ENCODE measurements at places on chromosomes 5 and 9. TPM values are rescaled to one million over a fixed set of nuclear protein-coding genes. Genes with fewer than 3 reads are reported as not detected.

GRCh38 chr9:82423700-82424099 is 435.1 kb downstream of the SPATA31D1 start:
- no peak for DNase-seq
- no peaks in the 10 kb centered on the region for H3K36me3 ChIP-seq
- no peaks in the 10 kb centered on the region for H3K27me3 ChIP-seq
- no peaks in the 10 kb centered on the region for H3K4me1 ChIP-seq
- H3K4me3 ChIP-seq, result no peak overlapping the region

GRCh38 chr9:126290871-126291270 is 35.8 kb upstream of the MVB12B start:
- H3K4me1 ChIP-seq, result no peaks in the 10 kb centered on the region
- no peaks in the 10 kb centered on the region for H3K36me3 ChIP-seq
- no peak for DNase-seq
- no peak overlapping the region for H3K27ac ChIP-seq
- no peak overlapping the region for H3K4me3 ChIP-seq

DNA sequence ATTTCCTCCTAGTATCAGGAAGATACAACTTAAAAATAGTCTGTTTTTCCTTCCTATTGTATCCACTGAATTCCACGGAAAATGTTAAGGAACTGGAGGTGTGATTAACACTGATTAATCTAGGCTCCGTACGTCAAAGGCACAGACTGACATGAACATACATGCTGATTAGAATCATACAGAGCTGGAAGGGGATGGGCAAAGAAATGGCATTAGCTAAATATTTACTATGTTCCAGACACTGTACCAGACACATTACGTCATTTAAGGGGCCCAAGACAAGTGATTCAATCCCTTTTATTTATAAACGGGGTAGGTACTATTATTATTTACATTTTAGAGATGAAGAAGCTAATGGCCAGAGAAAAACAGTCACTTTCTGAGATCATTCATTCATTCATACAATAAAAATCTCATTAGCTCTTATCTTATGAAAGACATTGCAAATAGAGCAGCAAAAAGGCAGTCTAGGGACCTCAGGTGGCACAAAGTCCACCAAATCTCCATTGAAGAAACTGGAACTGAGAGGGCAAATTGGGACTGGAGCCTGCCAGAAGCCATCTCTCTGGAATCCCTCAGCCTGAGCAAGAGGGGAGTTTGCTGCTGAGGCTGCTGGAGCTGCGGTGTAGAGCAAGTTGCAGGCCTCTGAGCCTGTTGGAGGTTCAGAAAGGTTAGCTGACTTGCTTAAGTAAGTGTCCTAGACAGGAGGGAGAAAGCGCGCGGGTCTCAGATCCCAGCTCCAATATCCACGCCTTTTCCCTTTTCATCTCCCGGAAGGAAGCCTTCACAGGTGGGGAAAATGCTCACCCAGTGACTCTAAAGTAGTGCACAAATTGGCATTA is 1.6 kb upstream of the TGFBR1 start:
- peak overlapping the region; percentile 76 for H3K27ac ChIP-seq
- H3K27me3 ChIP-seq, result no peaks in the 10 kb centered on the region
- H3K4me3 ChIP-seq, result no peak overlapping the region
- DNase-seq, result no peak

DNA sequence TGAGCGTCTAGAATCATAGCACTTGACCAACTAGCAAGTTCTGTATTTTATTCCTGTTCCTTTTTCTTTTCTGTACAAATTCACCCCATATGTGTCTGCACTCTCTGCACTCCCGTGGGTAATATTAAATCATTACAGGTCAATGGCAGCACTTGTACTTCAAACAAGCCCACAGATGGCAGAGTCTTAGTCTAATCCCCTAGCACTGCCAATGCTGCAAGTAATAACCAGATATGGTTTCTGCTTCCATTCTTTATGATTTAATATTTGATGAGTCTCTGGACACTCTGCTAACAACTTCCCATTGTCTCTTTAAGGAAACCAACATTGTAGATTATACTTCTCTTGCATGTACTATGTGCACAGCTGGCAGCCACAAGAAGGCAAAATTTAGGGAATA is 343.8 kb upstream of the CHD1 start:
- no peak for DNase-seq
- H3K4me1 ChIP-seq, result no peaks in the 10 kb centered on the region
- no peaks in the 10 kb centered on the region for H3K27me3 ChIP-seq

GRCh38 chr5:139296862-139297326 is 3.4 kb downstream of the MATR3 start:
- no peak for DNase-seq
- H3K4me1 ChIP-seq, result peaks cover 75% of the 10 kb centered on the region
- no peak overlapping the region for H3K27ac ChIP-seq
- peak overlapping the region; percentile 100 for H3K4me3 ChIP-seq
- H3K36me3 ChIP-seq, result no peaks in the 10 kb centered on the region
- H3K27me3 ChIP-seq, result no peaks in the 10 kb centered on the region

DNA sequence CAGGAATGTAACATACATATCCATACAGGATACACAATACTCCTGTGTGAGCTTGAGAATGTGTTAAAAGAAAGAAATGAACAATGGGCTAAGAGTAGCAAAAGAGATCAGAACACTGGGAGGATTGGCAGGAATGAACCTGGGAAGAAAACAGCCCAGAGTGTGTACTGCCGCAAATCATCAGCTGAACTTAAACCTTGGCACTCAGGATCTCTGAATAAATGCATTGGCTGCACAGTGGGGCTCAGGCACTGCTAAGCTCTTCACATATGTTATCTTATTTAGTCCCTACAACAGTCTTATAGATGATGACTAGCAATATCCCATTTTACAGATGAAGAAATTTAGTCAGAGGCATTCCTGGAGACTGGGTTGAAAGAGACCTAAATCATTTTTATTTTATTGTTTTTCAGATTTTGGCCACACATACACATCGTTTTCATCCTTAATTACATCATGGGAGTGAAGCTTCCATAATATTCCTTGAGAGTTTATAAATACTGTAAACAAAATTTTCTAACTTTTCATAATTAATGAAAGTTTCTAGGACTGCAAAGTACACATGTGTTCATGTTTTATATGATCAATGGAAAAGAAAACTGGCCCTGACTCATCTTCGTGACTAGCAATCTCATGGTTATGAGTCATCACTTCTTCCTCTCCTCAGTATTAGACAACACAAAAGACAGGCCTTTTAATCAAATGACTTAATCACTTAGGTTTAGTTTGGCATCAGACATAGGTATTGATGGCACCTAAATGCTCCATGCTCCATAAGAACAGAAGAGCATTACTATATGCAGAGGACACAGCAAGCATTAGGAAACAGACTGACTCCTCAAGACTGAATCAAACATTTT is 59.2 kb downstream of the CDH18 start:
- no peaks in the 10 kb centered on the region for H3K4me1 ChIP-seq
- no peaks in the 10 kb centered on the region for H3K36me3 ChIP-seq
- no peak overlapping the region for H3K4me3 ChIP-seq
- H3K27me3 ChIP-seq, result no peaks in the 10 kb centered on the region
- DNase-seq, result no peak

- peaks cover 84% of the 10 kb centered on the region for H3K4me1 ChIP-seq
- H3K27me3 ChIP-seq, result no peaks in the 10 kb centered on the region
- no peaks in the 10 kb centered on the region for H3K36me3 ChIP-seq
- H3K4me3 ChIP-seq, result peak overlapping the region; percentile 34
- DNase-seq, result no peak
- peak overlapping the region; percentile 96 for H3K27ac ChIP-seq
Observed at GRCh38 chr9:33161011-33161588, 6.0 kb downstream of the B4GALT1 start.

DNA sequence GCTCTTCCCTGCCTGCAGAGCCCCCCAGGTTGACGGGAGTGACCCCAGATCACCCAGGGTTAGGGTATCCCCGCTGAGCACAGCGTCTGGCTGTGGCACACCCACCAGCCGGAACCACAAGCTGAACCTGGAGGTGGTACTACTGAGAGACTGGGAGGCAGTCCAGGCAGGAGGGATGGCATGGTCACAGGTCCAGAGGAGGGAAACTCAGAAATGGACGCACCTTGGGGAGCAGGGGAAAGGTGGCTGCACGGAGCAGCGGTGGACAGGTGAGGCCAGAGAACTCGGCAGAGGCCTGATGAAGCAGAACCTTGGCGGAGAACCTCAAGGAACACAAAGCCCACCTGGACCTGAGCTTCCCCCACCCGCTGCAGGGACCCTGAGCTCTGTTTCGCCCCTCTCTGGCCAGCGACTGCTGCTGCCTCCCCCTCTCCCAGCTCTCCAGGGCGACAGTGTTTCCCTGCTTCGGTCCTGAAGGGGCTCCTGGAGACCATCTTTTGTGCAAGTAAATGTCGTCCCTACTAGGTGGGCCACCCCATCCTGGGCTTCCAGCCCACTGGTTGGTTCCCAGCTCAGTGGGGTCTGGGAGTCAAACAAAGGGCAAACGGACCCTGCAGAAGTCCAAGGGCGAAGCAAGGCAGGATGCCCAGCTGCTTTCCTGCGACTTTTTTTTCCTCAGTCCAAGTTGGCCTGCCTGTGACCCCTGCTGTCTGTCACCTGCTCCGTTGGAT is 845 bp downstream of the ADGRD2 start:
- no peak overlapping the region for H3K27ac ChIP-seq
- H3K4me3 ChIP-seq, result no peak overlapping the region
- no peaks in the 10 kb centered on the region for H3K27me3 ChIP-seq
- H3K36me3 ChIP-seq, result no peaks in the 10 kb centered on the region
- H3K4me1 ChIP-seq, result no peaks in the 10 kb centered on the region

DNA sequence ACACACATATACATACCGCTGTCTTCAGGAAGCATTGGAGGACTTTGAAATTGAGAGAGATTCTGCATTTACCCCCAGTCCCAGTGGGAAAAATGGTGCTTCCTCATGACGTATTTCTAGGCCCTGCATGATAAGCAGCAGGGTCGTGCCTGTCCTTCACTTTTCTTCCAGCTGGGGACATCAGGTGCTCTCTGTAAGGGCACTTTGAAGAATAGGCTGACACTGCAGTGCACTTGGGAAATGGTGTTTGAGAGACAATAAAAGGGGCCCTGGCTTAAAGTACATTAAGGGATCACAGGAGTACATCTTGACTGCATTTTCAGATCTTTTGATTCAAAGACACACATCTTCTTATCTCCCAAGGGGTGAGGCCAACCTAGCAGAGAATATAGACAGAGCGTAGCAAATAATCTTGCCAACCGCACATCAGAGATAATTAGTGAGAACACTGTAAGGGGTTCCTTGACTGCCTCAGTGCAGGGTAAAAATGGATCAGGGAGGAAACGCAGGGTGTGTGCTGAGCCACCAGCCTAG is 437.9 kb downstream of the CSNK1G3 start:
- no peaks in the 10 kb centered on the region for H3K36me3 ChIP-seq
- H3K27me3 ChIP-seq, result no peaks in the 10 kb centered on the region
- DNase-seq, result no peak
- H3K27ac ChIP-seq, result no peak overlapping the region
- H3K4me3 ChIP-seq, result no peak overlapping the region

GRCh38 chr9:94934816-94935328 is 208.4 kb downstream of the AOPEP start:
- no peak for DNase-seq
- no peak overlapping the region for H3K27ac ChIP-seq
- H3K36me3 ChIP-seq, result no peaks in the 10 kb centered on the region
- H3K4me1 ChIP-seq, result no peaks in the 10 kb centered on the region
- no peak overlapping the region for H3K4me3 ChIP-seq
- no peaks in the 10 kb centered on the region for H3K27me3 ChIP-seq

GRCh38 chr9:37053684-37054362 is 19.8 kb upstream of the PAX5 start:
- no peak for DNase-seq
- no peaks in the 10 kb centered on the region for H3K36me3 ChIP-seq
- H3K4me3 ChIP-seq, result no peak overlapping the region

DNA sequence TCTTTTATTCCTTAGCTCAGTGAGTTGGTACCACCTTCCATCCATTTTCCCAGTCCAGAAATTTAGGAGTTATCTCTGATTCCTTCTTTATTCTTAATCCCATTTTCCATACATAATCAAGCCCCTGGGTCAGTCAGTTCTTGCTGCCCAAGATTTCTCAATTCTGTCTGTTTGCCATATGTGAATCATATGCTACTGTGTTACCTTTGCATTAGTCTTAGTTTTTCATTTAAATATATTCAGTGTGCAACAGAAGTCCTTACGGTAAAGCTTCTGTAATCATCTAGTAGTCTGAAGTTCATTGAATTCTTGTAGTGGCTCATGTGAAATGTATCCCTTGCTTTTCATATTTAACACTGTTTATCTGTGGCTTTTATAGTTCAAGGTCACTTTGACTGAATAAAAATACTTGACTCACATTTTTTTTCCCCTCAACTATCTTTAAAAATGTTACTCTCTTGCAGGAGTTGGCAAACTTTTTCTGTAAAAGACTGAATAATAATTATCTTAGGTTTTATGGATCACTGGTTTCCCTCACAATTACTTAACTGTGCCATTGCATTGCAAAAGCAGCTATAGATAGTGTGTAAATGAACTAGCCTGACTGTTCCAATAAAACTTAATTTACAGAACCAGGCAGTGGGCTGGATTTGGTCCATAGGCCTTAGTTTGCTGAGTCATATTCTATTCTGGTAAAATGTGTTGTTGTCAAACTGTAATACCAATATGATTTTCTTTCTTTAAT is 6.9 kb downstream of the KIAA1958 start:
- H3K4me3 ChIP-seq, result no peak overlapping the region
- no peaks in the 10 kb centered on the region for H3K27me3 ChIP-seq
- no peaks in the 10 kb centered on the region for H3K4me1 ChIP-seq
- DNase-seq, result no peak
- H3K36me3 ChIP-seq, result peaks cover 3% of the 10 kb centered on the region
- H3K27ac ChIP-seq, result no peak overlapping the region

GRCh38 chr5:6107675-6108539 is 270.4 kb downstream of the MED10 start:
- H3K4me1 ChIP-seq, result no peaks in the 10 kb centered on the region
- H3K27ac ChIP-seq, result no peak overlapping the region
- DNase-seq, result no peak
- H3K36me3 ChIP-seq, result no peaks in the 10 kb centered on the region
- H3K4me3 ChIP-seq, result no peak overlapping the region

DNA sequence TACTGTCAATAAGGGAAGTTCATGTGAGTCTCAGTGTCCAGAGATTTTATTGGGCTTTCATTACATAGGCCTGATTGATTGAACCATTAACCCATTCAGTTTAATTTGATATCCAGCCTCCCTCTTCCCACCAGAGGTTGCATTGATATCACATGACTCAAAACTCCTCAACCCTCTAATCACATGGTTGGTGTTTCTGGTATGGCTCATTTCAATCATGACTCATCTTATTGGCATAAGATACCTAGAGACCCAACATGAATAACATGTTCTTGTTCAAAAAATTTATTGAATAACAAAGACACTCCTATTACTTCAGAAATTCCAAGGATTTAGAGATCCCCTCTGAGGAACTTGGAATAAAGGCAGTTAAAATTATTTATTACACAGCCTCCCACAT is 982.2 kb downstream of the TLE1 start:
- H3K4me1 ChIP-seq, result no peaks in the 10 kb centered on the region
- no peak overlapping the region for H3K4me3 ChIP-seq
- DNase-seq, result no peak
- H3K27me3 ChIP-seq, result no peaks in the 10 kb centered on the region
- H3K36me3 ChIP-seq, result no peaks in the 10 kb centered on the region
- H3K27ac ChIP-seq, result no peak overlapping the region

The TAF1L gene
- total RNA-seq, result not detected

The PPP2R2B gene
- total RNA-seq, result 16.7 TPM

The PCDHGB5 gene
- not detected for total RNA-seq

The PCDHGB1 gene
- total RNA-seq, result not detected

The BTF3 gene
- 585 TPM for total RNA-seq

The CRAT gene
- 12.5 TPM for total RNA-seq

The AQP3 gene
- total RNA-seq, result 140 TPM

The ANKRD31 gene
- total RNA-seq, result 0.52 TPM

Measured in CD4-positive, CD25-positive, alpha-beta regulatory T cell (primary cell).